ENCODE measurements at places on chromosomes 12 and 14. TPM values are rescaled to one million over a fixed set of nuclear protein-coding genes. Genes with fewer than 3 reads are reported as not detected.

Gene SLC25A21
- total RNA-seq = 1.5 TPM

Gene MAP3K9
- total RNA-seq = 16.7 TPM

Gene CLEC6A
- total RNA-seq = not detected

Gene ACSM4
- total RNA-seq = not detected

Gene SELPLG
- 1.0 TPM for total RNA-seq

Gene LTA4H
- total RNA-seq = 79.6 TPM

Measured in epithelial cell of proximal tubule (primary cell).